ENCODE measurements at places on chromosomes 1 and 21.

DNA sequence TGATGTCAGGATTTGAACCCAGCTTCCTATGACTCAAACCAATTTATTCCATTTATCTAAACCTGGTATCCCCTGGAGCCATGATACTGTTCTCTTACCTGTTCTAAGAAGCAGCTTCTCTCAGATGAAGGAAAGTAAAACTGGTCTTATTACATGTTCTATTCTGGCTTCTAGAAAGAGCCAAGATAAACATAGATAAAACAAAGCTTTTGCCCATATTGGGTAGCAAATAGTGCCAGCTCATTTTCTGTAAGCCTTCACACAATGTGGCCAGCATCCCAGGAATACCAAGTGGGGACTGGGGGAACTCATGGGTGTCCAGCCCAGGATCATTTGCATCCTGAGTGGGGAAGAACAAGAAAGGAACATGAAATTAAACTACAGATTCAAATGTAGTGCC lies 53.5 kb upstream of the EPHA8 start:
- no peaks in the 10 kb centered on the region for H3K4me1 ChIP-seq
- DNase-seq = no peak
- no peak overlapping the region for H3K4me3 ChIP-seq
- H3K27ac ChIP-seq = no peak overlapping the region
- peaks cover 91% of the 10 kb centered on the region for H3K36me3 ChIP-seq
- no peaks in the 10 kb centered on the region for H3K27me3 ChIP-seq

- H3K27ac ChIP-seq = no peak overlapping the region
- peaks cover 26% of the 10 kb centered on the region for H3K27me3 ChIP-seq
- no peak overlapping the region for H3K4me3 ChIP-seq
- DNase-seq = no peak
- H3K36me3 ChIP-seq = no peaks in the 10 kb centered on the region
Observed at GRCh38 chr1:18962121-18962721, 5.7 kb upstream of the IFFO2 start.

- no peaks in the 10 kb centered on the region for H3K36me3 ChIP-seq
- H3K4me3 ChIP-seq = no peak overlapping the region
- H3K4me1 ChIP-seq = no peaks in the 10 kb centered on the region
Observed at GRCh38 chr1:59427155-59427554, 130.3 kb downstream of the FGGY start.

- no peak overlapping the region for H3K27ac ChIP-seq
- H3K27me3 ChIP-seq = no peaks in the 10 kb centered on the region
- DNase-seq = no peak
Observed at GRCh38 chr1:201346337-201346939, 31.0 kb downstream of the TNNT2 start.

DNA sequence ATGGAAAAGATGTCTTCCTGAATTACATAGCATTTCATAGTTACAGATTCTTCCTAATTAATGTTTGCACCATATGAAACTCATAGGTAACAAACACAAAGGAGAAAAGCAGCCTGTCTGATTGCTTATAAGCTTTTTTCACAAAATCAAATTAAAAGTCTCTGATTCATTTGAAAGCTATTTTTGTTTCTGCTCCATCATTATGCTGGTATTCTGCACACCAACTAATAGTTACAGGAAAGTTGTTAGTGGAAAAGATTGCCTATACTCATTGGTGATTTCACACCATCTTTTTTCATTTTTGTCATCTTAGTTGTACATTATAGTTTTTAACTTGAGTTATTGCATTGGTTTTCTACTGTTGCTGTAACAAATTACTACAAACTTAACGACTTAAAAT lies 70.0 kb downstream of the PRKAA2 start:
- DNase-seq = no peak
- H3K4me1 ChIP-seq = no peaks in the 10 kb centered on the region
- no peaks in the 10 kb centered on the region for H3K27me3 ChIP-seq
- no peak overlapping the region for H3K27ac ChIP-seq
- H3K4me3 ChIP-seq = no peak overlapping the region

DNA sequence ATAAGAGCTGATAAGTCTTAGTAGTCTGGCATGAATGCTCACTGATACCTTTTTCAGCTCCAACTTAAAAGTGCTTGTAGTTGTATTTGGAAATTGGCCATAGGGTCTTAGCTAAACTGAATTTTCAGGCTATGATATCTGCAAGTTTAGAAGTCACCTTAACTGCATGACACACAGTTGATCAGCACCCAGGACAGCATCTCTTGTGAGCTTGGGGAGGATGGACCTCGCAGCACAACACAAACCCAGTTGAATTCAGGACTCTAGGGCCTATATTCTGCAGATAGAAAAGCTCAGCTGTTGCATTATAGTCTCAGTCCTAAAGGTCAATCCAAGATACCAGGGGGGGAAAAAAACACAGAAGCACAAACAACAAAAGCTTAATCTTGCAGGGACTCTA lies 394.3 kb downstream of the KCNH1 start:
- no peaks in the 10 kb centered on the region for H3K36me3 ChIP-seq
- no peak overlapping the region for H3K27ac ChIP-seq
- H3K4me3 ChIP-seq = no peak overlapping the region
- no peaks in the 10 kb centered on the region for H3K4me1 ChIP-seq
- no peak for DNase-seq

DNA sequence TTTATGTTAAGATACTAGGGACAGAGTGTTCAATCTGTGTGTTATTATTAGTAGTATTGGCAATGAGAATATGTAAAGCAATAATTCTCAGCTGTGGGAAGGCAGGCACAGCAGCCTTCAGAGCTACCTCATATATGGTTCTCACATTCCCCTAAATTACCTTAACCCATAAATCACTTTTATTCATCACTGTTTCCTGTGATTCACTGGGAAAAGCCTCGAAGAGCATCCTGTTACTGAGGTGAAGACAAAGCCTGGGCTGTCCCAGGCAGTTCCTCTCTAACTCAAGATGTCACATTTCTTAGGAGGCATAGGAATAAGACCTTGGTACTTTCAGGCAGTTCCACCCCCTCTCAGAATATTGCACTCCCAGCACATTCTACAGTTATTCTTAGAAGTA lies 965.7 kb downstream of the NCAM2 start:
- H3K36me3 ChIP-seq = no peaks in the 10 kb centered on the region
- H3K4me3 ChIP-seq = no peak overlapping the region
- no peak overlapping the region for H3K27ac ChIP-seq
- H3K27me3 ChIP-seq = no peaks in the 10 kb centered on the region

Data from CD14-positive monocyte (primary cell).